Adrenal gland (tissue), 19 donors: ENCODE measurements at places on chromosomes 12 and 14. TPM values are rescaled to one million over a fixed set of nuclear protein-coding genes. Genes with fewer than 3 reads are reported as not detected.

DNA sequence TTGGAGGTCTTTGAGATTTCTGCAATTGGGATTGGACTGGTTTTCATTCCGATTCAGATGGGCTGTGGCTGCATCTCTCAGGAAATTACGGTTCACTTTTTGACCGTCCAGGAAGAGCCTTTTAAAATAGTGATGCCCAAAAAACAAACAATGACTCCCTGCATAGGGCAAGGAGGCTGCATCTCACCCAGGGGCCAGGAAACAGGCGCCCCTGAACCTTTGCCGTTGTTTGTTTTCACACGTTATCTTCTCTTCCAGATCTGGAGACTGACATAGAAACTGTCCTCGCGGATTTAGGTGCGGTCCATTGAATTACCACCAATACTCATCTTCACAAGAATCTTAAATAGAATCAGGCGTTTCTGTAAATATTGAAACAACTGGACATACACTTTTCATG is 66.0 kb downstream of the FLRT2 start:
- no peaks in the 10 kb centered on the region for H3K36me3 ChIP-seq
- DNase-seq: no peak
- H3K27me3 ChIP-seq: no peaks in the 10 kb centered on the region
- no peak overlapping the region for H3K4me3 ChIP-seq
- H3K27ac ChIP-seq: no peak overlapping the region

GRCh38 chr14:50452979-50453705 is 56.5 kb upstream of the CDKL1 start:
- H3K4me3 ChIP-seq: no peak overlapping the region
- DNase-seq: no peak
- H3K27ac ChIP-seq: peak overlapping the region; percentile 23
- no peaks in the 10 kb centered on the region for H3K27me3 ChIP-seq
- no peaks in the 10 kb centered on the region for H3K4me1 ChIP-seq

- no peaks in the 10 kb centered on the region for H3K36me3 ChIP-seq
- no peak for DNase-seq
- H3K4me3 ChIP-seq: no peak overlapping the region
- no peaks in the 10 kb centered on the region for H3K4me1 ChIP-seq
- no peaks in the 10 kb centered on the region for H3K27me3 ChIP-seq
These were observed 37.3 kb upstream of the FERMT2 start for GRCh38 chr14:52988139-52988538.

DNA sequence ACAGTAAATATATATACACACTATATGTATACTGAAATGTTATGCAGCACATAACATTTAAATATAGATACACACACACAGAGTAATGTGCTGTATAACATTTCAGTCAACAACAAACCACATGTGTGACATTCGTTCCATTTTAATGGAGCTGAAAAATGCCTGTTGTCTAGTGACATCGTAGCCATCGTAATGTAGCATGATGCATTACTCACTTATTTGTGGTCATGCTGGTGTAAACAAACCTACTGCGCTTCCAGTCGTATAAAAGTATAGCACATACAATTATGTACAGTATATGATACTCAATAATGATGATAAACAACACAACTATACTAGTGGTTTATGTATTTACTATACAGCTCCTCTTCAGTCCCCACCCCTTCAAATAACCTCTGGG is 119.0 kb upstream of the SLC38A4 start:
- no peak overlapping the region for H3K27ac ChIP-seq
- no peaks in the 10 kb centered on the region for H3K4me1 ChIP-seq
- no peak for DNase-seq
- H3K27me3 ChIP-seq: no peaks in the 10 kb centered on the region
- no peaks in the 10 kb centered on the region for H3K36me3 ChIP-seq

GRCh38 chr12:51401486-51401885 is 10.3 kb upstream of the GALNT6 start:
- no peaks in the 10 kb centered on the region for H3K27me3 ChIP-seq
- H3K4me1 ChIP-seq: no peaks in the 10 kb centered on the region
- H3K4me3 ChIP-seq: no peak overlapping the region
- H3K27ac ChIP-seq: no peak overlapping the region

DNA sequence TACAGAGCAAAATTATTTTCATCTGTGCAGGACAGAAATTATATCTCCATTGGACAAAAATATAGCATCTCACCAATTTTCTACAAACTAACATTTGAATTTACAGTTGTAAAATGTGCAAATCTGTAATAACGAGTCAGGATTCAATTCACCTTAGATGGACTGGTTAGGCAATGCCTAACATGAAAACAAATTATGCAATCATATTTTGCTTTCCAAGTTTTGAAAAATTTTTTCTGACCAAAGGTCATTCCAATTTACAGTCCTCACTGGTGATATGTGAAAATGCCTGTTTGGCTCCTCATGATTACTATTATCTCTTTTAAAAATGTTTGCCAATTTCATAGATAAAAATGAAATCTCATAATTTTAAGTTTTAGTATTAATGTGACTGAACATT is 6.5 kb upstream of the CPM start:
- H3K4me1 ChIP-seq: peaks cover 22% of the 10 kb centered on the region
- H3K27me3 ChIP-seq: no peaks in the 10 kb centered on the region
- no peak for DNase-seq

DNA sequence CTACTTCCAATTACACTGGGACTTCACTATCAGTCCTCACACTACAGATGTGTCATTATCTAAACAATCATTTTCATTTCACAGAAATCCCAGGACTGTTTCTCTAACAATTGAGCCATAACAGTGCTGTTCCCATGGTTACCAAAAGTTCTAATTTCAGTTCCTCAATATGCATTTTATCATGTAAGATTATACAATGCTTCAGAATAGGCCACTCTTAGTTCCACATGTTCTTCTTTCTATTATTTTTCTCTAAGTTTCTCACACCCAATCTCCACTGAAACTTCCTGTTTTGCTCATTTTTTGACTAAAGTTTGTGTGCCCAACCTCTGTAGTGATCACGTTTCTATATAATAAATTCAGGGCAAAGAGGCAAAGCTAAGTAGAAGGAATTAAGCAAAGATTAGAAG is 185.8 kb downstream of the DUSP6 start:
- H3K4me1 ChIP-seq: peaks cover 5% of the 10 kb centered on the region
- H3K27ac ChIP-seq: no peak overlapping the region

DNA sequence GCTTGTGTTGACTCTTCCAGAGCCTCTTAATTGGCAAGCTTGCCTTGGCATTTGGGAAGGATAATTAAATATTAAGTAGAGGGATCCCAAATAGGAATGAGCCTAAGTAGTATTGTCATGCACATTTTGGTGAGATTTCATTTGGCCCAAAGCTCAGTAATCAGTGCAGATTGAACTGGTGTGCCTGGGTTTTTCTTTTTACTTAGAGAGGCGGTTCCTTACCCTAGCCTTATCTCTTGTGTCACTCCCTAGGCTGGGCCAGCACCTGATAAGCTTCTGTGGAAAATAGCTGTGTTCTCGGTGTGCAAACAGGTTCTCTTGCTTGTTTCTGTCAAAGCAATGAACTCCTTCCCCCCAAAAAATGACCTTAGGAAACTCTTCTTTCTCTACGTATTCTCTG is 9.3 kb upstream of the B4GALNT3 start:
- no peaks in the 10 kb centered on the region for H3K4me1 ChIP-seq
- no peak overlapping the region for H3K4me3 ChIP-seq
- no peaks in the 10 kb centered on the region for H3K27me3 ChIP-seq
- DNase-seq: no peak
- H3K36me3 ChIP-seq: no peaks in the 10 kb centered on the region
- no peak overlapping the region for H3K27ac ChIP-seq

GRCh38 chr14:60245380-60246177 is 3.4 kb upstream of the PPM1A start:
- H3K36me3 ChIP-seq: no peaks in the 10 kb centered on the region
- no peak overlapping the region for H3K27ac ChIP-seq
- H3K4me3 ChIP-seq: no peak overlapping the region
- no peak for DNase-seq
- no peaks in the 10 kb centered on the region for H3K27me3 ChIP-seq

DNA sequence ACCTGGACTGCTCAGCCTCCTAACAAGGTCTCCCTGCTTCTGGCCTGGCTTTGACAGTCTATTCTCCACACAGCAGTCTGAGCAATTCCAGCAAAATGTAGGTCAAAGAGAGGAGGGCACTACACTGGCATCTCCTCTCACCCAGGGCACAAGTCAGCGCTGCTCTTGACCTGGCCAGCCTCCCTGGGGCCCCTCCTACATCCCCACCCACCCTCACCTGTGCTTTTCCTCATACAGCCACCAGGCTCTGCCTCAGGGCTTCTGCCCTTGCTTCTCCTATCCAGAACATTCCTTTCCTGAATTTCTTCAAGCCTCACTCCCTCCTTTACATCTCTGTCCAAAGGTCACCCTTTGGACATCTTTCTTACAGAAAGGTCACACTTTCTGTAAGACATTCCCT is 33.7 kb downstream of the GALNT4 start:
- no peak overlapping the region for H3K4me3 ChIP-seq
- no peak for DNase-seq
- H3K27me3 ChIP-seq: no peaks in the 10 kb centered on the region
- H3K27ac ChIP-seq: no peak overlapping the region
- H3K4me1 ChIP-seq: no peaks in the 10 kb centered on the region

- no peak overlapping the region for H3K27ac ChIP-seq
- no peaks in the 10 kb centered on the region for H3K27me3 ChIP-seq
- H3K36me3 ChIP-seq: no peaks in the 10 kb centered on the region
- no peak overlapping the region for H3K4me3 ChIP-seq
- no peak for DNase-seq
- no peaks in the 10 kb centered on the region for H3K4me1 ChIP-seq
These were observed 87.1 kb upstream of the ATF7IP start for GRCh38 chr12:14278294-14278953.

GRCh38 chr12:131921866-131922769 is 7.0 kb upstream of the PUS1 start:
- peak; percentile 87 for DNase-seq
- peaks cover 39% of the 10 kb centered on the region for H3K36me3 ChIP-seq
- no peak overlapping the region for H3K4me3 ChIP-seq

DNA sequence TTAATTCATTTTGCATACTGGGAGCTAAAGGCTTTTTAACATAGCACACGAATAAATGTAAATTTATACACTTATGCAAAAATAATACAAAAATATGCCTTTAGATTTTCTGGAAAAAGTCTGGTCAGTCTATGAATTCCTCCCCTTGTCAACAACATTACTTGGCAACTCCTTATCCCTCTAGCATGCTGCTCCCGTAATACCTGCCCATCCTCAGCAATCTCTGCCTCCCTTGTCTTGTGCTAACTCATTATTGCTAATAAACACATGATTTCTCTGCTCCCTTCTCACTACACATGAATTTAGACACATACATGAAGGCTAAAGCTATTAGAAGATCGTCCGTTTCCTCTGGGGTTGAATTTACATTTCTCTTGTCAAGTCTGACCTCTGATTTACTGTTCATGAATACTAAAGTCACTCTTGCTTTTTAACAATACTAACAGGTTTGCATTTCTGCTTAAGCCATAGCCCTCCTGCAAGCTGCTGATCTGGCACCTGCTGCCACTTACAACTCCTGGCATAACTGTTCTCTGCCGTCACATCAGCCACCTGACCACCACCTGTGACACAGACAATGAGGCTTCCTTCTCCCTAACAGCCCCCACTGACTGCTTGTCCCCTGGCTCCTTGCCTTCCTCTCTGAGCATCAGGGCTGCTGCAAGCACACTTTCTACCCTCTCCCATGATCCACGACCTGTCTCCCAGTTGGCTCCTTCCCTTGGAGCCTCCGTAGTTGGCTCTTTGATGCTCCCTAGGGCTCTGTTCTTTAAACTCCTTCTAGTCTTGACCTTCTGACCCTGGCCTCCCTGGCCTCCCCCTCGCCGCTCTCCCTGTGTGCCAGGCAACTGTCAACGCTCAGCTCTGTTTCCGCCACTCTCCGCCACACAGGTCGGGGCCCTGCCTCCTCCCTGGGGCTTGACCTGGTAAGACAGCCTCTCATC is 177.6 kb downstream of the CALM1 start:
- no peak overlapping the region for H3K4me3 ChIP-seq
- H3K27ac ChIP-seq: no peak overlapping the region
- no peaks in the 10 kb centered on the region for H3K27me3 ChIP-seq
- no peaks in the 10 kb centered on the region for H3K36me3 ChIP-seq
- H3K4me1 ChIP-seq: no peaks in the 10 kb centered on the region

- peak; percentile 97 for DNase-seq
- no peak overlapping the region for H3K4me3 ChIP-seq
- H3K36me3 ChIP-seq: no peaks in the 10 kb centered on the region
These were observed 657.5 kb upstream of the TBX3 start for GRCh38 chr12:115341442-115341841.

GRCh38 chr14:68702135-68702534 is 90.7 kb downstream of the ZFP36L1 start:
- H3K27me3 ChIP-seq: no peaks in the 10 kb centered on the region
- H3K4me3 ChIP-seq: no peak overlapping the region
- no peak overlapping the region for H3K27ac ChIP-seq

GRCh38 chr14:52923902-52924575 is 26.8 kb downstream of the FERMT2 start:
- H3K27me3 ChIP-seq: no peaks in the 10 kb centered on the region
- no peaks in the 10 kb centered on the region for H3K36me3 ChIP-seq
- no peak for DNase-seq
- no peak overlapping the region for H3K27ac ChIP-seq
- H3K4me3 ChIP-seq: no peak overlapping the region

DNA sequence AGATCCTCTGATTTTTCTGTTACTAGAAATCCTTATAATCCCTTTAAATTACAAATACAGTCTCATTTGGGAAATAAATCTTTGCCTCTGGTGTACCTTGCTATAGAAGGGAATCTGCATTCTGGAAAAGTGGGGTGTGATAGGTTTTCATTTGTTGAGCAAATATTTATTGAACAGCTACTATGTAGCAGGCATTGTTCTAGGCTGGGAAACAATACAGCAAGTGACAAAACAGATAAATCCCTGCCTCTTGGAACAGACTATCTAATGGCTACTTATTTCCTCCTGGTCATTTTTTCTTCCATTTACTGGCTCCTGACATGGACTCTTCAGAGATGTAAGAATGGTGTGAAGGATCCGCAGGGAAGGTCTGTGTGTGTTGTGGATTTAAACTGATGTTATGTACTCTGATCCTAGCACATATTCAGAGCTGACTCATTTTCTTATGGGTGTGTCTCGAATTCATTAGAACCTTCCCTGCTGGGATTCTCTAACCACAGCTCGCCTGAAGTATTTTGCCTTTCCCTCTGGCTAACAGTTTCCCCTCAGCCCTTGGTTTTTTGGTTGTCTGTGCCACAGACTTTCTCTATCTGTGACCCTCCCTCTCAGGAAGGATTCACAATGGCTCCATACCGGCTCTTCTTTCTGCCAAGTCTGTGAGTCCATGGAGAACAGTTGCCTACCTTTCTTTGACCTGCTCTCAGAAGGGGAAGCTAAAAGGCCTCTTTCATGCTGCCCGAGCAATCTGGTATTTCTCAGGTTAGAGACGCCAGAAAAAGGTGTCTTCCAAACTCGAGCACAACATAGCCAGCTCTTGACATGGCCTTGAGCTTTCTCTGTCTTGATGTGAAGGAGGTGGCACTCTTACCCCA is 53.7 kb downstream of the TMTC2 start:
- no peaks in the 10 kb centered on the region for H3K4me1 ChIP-seq
- no peaks in the 10 kb centered on the region for H3K36me3 ChIP-seq
- H3K27ac ChIP-seq: no peak overlapping the region
- H3K4me3 ChIP-seq: no peak overlapping the region
- H3K27me3 ChIP-seq: no peaks in the 10 kb centered on the region

The PTGDR gene
- polyA plus RNA-seq: 0.37 TPM

The RNF31 gene
- polyA plus RNA-seq: 59.3 TPM

The HOXC10 gene
- polyA plus RNA-seq: 0.72 TPM

The PLBD1 gene
- 2.3 TPM for polyA plus RNA-seq

The ALDH1L2 gene
- 0.57 TPM for polyA plus RNA-seq

The REM2 gene
- polyA plus RNA-seq: 0.09 TPM

The PLEKHG7 gene
- not detected for polyA plus RNA-seq
